Right lung (tissue), 10 donors: ENCODE measurements at places on chromosomes 12 and 14. TPM values are rescaled to one million over a fixed set of nuclear protein-coding genes. Genes with fewer than 3 reads are reported as not detected.

The SLC6A12 gene
- polyA plus RNA-seq = 0.96 TPM

The CLEC7A gene
- polyA plus RNA-seq = 3.5 TPM

The C14orf180 gene
- not detected for polyA plus RNA-seq

The PLCZ1 gene
- polyA plus RNA-seq = 1.1 TPM

The FOXM1 gene
- 26.4 TPM for polyA plus RNA-seq

The LRRK2 gene
- polyA plus RNA-seq = 9.4 TPM

The CDKN3 gene
- polyA plus RNA-seq = 31.9 TPM

The EML5 gene
- 1.6 TPM for polyA plus RNA-seq

The KCNA5 gene
- polyA plus RNA-seq = 1.8 TPM

The MYH7 gene
- polyA plus RNA-seq = 0.62 TPM

The DHRS2 gene
- 0.37 TPM for polyA plus RNA-seq

The RHOJ gene
- polyA plus RNA-seq = 45.1 TPM

The AQP6 gene
- polyA plus RNA-seq = 0.22 TPM

The GALNT6 gene
- 2.0 TPM for polyA plus RNA-seq

The PHETA1 gene
- 9.3 TPM for polyA plus RNA-seq

The CLEC1B gene
- polyA plus RNA-seq = 2.5 TPM

The PLBD1 gene
- 34.1 TPM for polyA plus RNA-seq

The CACNA1C gene
- polyA plus RNA-seq = 15.2 TPM

The KIF26A gene
- polyA plus RNA-seq = 29.6 TPM

The TDG gene
- 59.5 TPM for polyA plus RNA-seq

The KLRC1 gene
- 0.46 TPM for polyA plus RNA-seq

The FSCB gene
- 0.07 TPM for polyA plus RNA-seq

The HOTAIR gene
- not detected for polyA plus RNA-seq

The KRT71 gene
- polyA plus RNA-seq = 0.12 TPM

The ASCL1 gene
- polyA plus RNA-seq = 3.6 TPM

The CLEC4E gene
- polyA plus RNA-seq = 0.42 TPM

The ST8SIA1 gene
- 9.6 TPM for polyA plus RNA-seq

The AQP2 gene
- 0.17 TPM for polyA plus RNA-seq

The FKBP11 gene
- 26.9 TPM for polyA plus RNA-seq

The KRT6C gene
- 0.08 TPM for polyA plus RNA-seq
